ENCODE measurements at places on chromosomes 4 and X. TPM values are rescaled to one million over a fixed set of nuclear protein-coding genes. Genes with fewer than 3 reads are reported as not detected.

DNA sequence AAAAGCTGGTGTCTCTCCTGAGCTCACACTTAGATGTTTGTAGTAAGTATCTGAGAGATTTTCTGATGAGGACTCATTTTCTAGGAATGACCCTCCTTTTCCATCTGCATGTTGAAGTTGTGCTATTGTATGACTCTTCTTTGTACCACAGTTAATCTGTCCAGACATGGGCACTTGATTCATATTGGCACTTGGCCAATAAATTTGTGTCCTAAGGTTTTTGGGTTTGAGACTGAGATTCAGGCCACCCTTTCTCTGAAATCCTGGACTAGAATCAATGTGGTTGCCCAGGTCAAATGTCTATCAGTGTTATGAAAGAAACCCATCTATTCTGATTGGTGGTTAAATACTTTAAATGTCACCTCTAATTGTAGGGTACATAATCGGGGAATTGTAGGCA is 869.0 kb downstream of the SH3BGRL start:
- no peaks in the 10 kb centered on the region for H3K4me1 ChIP-seq
- H3K36me3 ChIP-seq = no peaks in the 10 kb centered on the region
- no peak overlapping the region for H3K27ac ChIP-seq
- no peak overlapping the region for H3K4me3 ChIP-seq
- DNase-seq = no peak

DNA sequence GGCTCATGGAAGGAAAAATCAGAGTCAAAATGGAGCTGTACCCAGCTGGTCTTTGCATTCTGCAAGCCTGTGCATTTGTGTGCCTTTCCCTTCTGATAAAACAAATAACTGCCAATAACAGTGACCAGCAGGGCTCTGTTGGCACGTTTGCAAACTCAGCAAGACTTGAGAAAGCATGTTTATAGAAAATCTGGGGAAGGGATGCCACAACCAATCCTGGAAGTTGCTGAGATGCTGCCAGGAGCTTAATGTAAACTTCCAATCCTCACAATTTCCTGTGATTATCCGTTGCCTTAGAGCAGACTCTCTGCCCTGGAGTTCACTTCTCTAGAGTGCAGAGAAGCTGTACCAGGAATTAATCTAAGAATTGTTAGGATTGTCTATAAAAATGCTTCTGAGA is 6.9 kb upstream of the ANXA3 start:
- H3K27me3 ChIP-seq = no peaks in the 10 kb centered on the region
- H3K4me1 ChIP-seq = peaks cover 11% of the 10 kb centered on the region

Gene DMRTC1
- 0.44 TPM for total RNA-seq

Gene RASGEF1B
- total RNA-seq = 78.6 TPM

- no peak overlapping the region for H3K27ac ChIP-seq
- no peak overlapping the region for H3K4me3 ChIP-seq
- no peak for DNase-seq
- no peaks in the 10 kb centered on the region for H3K27me3 ChIP-seq
- no peaks in the 10 kb centered on the region for H3K36me3 ChIP-seq
- H3K4me1 ChIP-seq = no peaks in the 10 kb centered on the region
Observed at GRCh38 chrX:49842621-49843020, 13.5 kb downstream of the PAGE4 start.

DNA sequence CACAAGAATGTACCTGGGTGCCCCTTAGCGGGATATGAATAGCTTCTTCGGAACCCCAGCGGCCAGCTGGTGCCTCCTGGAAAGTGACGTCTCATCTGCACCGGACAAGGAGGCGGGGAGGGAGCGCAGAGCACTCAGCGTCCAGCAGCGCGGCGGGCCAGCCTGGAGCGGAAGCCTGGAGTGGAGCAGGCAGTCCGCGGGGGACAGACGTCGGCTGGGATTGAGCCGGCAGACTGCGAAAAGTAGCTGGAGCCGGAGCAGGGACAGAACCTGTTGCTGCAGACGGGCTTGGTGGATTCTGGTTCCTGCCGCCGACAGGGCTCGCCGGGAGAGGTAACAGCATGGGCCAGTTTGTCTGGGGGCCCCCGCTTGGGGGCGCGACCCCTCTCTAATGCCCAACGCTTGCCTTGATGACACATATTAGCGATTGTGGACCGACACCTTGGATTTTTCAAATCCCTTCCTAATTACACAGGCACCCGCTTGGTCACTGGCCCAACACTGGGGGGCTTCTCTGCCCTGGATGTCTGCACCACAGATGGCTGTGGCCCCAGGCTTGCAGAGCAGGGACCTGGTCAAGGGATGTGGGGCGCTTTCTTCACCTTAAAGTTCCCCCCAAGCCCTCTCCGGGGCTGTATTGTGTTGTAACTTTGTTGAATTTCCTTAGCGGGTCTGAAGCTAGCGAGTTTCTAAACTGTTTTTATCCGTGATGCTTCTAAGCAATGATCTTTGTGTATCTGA is at the start of gene NPFFR2:
NPFFR2 (plus strand) TSS at position 133 of the 741 bp plus-strand sequence. CDS start 96,592 bp downstream, outside the sequence.
- H3K36me3 ChIP-seq = no peaks in the 10 kb centered on the region
- H3K4me1 ChIP-seq = no peaks in the 10 kb centered on the region
- peak; percentile 85 for DNase-seq
- H3K27ac ChIP-seq = no peak within 1 kb of the TSS
- H3K27me3 ChIP-seq = no peaks in the 10 kb centered on the region

DNA sequence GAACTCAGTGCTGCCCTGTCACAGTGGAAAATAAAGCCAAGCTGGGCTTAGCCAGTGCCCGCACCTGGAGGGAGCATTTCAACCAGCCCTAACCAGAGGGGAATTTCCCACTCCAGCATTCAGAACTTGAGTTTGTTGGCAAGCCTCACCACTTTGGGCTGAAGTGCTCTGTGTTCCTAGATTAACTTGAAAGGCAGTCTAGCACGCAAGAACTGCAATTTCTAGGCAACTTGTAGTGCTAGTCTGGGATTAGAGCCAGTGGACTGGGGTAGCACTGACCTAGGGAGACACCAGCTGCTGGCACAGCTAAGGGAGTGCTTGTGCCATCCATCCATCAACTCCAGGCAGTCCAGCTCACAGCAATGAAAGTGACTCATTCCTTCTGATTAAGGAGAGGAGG is 1060.6 kb upstream of the GRID2 start:
- DNase-seq = no peak
- H3K4me3 ChIP-seq = no peak overlapping the region
- H3K4me1 ChIP-seq = no peaks in the 10 kb centered on the region
- H3K36me3 ChIP-seq = no peaks in the 10 kb centered on the region
- no peak overlapping the region for H3K27ac ChIP-seq

DNA sequence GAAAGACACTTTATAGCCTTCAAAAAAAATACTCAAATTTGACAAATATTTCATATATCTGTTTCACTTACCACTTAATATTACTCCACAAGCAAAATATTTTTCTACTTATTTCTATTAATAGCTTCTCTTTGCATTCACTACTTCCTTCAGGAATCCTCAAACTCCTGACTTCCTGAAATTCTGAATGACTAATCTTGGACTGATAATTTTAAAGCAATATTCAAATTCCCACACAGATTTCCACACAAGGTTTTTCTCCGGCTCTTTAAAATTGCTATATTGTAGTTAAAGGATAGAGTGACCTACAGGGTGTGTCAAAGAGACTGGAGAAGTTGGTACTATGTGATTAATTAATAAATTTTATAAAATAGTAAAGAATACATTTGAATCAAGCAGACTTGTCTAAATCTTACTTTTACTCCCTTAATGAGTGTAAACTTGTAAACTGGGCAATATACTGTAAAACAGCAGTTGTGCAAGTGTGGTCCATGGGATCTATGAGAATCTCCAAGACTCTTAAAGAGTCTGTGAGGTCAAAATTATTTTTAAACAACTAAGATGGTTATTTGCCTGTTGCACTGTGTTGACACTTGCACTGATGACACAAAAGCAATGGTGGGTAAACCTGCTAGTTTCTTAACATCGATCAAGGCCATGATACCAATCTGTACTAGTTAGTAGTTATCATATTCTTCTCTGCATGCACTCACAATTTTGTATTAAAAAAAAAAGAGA is 44.5 kb downstream of the ANKRD17 start:
- H3K4me3 ChIP-seq = no peak overlapping the region
- H3K27me3 ChIP-seq = no peaks in the 10 kb centered on the region
- H3K27ac ChIP-seq = no peak overlapping the region

Gene SCD5
- 21.5 TPM for total RNA-seq

Gene ADRA2C
- 2.0 TPM for total RNA-seq

DNA sequence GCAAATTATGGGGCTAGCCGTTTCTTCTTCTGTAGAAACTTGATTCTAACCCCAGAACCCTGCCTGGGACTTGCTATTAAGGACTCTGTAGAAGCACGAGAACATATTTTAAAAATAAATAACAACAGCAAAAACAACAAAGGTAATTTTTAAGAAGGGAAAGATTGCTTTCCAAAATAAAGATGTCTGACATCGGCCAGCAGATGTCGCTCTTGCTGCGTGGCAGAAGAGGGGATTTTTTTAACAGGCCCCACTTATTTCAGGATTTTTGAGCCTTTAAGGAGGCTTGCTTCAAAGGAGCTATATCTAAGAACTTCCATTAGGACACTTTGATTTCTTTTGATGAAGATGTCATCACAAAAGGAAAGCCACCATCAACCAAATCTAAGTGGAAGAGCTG is 62.8 kb upstream of the EGFL6 start:
- no peaks in the 10 kb centered on the region for H3K4me1 ChIP-seq
- H3K4me3 ChIP-seq = no peak overlapping the region
- no peak overlapping the region for H3K27ac ChIP-seq
- H3K27me3 ChIP-seq = no peaks in the 10 kb centered on the region

DNA sequence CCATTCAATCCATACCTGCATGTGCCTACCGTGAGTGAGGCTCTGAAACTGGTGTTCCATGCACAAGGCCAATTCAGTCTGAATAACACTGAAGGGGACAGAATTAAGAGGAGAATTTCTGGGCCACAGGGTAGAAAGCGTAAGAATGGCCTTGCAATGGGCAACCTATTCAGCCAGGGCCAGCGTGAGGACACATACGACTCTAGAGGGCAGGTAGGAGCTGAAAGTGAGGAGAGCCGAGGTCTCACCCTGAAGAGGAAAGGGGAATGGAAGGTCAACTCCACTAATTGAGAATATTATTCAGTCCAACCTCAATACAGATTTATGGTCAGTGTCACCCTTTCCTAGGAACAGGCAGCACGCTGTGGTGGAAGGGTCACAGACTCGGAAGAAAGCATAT is 202.2 kb downstream of the TRIML1 start:
- DNase-seq = no peak
- H3K4me1 ChIP-seq = no peaks in the 10 kb centered on the region
- H3K27me3 ChIP-seq = no peaks in the 10 kb centered on the region
- H3K36me3 ChIP-seq = no peaks in the 10 kb centered on the region

- H3K4me3 ChIP-seq = no peak overlapping the region
- no peak overlapping the region for H3K27ac ChIP-seq
- no peak for DNase-seq
Observed at GRCh38 chrX:53266914-53267313, 14.5 kb downstream of the IQSEC2 start.

Gene CDX4
- not detected for total RNA-seq

Gene SLC30A9
- total RNA-seq = 21.6 TPM

- no peaks in the 10 kb centered on the region for H3K4me1 ChIP-seq
- H3K4me3 ChIP-seq = no peak overlapping the region
- no peaks in the 10 kb centered on the region for H3K27me3 ChIP-seq
- no peaks in the 10 kb centered on the region for H3K36me3 ChIP-seq
- no peak for DNase-seq
- no peak overlapping the region for H3K27ac ChIP-seq
Observed at GRCh38 chrX:78357342-78358055, 30.1 kb upstream of the CYSLTR1 start.

GRCh38 chrX:70479922-70480659 is 35.5 kb downstream of the DLG3 start:
- no peak for DNase-seq
- no peaks in the 10 kb centered on the region for H3K36me3 ChIP-seq
- H3K4me1 ChIP-seq = peaks cover 6% of the 10 kb centered on the region
- H3K27me3 ChIP-seq = no peaks in the 10 kb centered on the region
- H3K4me3 ChIP-seq = no peak overlapping the region
- peak overlapping the region; percentile 21 for H3K27ac ChIP-seq

GRCh38 chr4:144894573-144894972 is 203.4 kb downstream of the ANAPC10 start:
- H3K4me3 ChIP-seq = no peak overlapping the region
- no peaks in the 10 kb centered on the region for H3K36me3 ChIP-seq
- H3K27ac ChIP-seq = no peak overlapping the region
- H3K4me1 ChIP-seq = no peaks in the 10 kb centered on the region
- DNase-seq = peak; percentile 26
- H3K27me3 ChIP-seq = no peaks in the 10 kb centered on the region

GRCh38 chrX:78658845-78659744 is at the start of gene RTL3:
Gene RTL3, minus strand, starts transcription at chrX:78659328. Its CDS starts 908 bp downstream, at chrX:78658420.
- H3K27me3 ChIP-seq = no peaks in the 10 kb centered on the region
- no peaks in the 10 kb centered on the region for H3K4me1 ChIP-seq
- no peak for DNase-seq
- H3K27ac ChIP-seq = no peak within 1 kb of the TSS

DNA sequence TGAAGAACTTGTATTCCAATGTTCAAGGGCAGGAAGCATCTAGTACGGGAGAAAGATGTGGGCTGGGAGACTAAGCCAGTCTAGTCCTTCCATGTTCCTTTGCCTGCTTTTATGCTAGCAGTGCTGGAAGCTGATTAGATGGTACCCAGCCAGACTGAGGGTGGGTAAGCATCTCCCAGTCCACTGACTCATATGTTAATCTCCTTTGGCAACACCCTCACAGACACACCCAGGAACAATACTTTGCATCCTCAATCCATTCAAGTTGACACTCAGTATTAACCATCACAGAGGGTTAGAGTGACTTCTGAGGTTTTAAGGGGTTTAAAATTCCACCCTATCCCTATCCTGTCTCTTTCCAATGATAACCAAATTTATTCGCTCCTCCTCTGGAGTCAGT is 6.5 kb downstream of the HMGN5 start:
- H3K4me3 ChIP-seq = no peak overlapping the region
- H3K4me1 ChIP-seq = peaks cover 5% of the 10 kb centered on the region
- H3K36me3 ChIP-seq = no peaks in the 10 kb centered on the region
- no peak for DNase-seq
- no peaks in the 10 kb centered on the region for H3K27me3 ChIP-seq

DNA sequence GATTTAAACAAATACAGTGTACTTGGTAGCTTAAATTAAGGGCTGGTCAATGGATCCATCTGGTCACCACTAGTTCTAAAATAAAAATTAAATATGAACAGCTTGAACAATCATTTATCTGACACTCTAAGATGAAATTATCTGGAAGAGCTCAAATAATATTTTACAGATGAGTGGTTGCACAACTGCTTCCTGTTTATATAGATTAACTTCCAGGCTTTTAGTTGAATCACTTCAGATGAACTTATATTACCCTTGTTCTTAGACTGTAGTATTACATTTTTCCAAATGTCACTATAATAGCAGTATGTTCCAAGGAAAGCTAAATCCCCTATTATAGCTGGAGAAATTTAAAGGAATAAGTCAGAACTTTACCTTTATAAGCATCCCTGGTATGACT is 92.4 kb upstream of the SMIM10 start:
- no peaks in the 10 kb centered on the region for H3K27me3 ChIP-seq
- no peak overlapping the region for H3K27ac ChIP-seq
- H3K4me1 ChIP-seq = no peaks in the 10 kb centered on the region
- H3K4me3 ChIP-seq = no peak overlapping the region
- H3K36me3 ChIP-seq = no peaks in the 10 kb centered on the region

- no peak overlapping the region for H3K4me3 ChIP-seq
- DNase-seq = no peak
- H3K4me1 ChIP-seq = no peaks in the 10 kb centered on the region
- H3K36me3 ChIP-seq = peaks cover 3% of the 10 kb centered on the region
- H3K27ac ChIP-seq = no peak overlapping the region
- H3K27me3 ChIP-seq = no peaks in the 10 kb centered on the region
Observed at GRCh38 chrX:9717376-9717775, 48.3 kb downstream of the GPR143 start.

GRCh38 chr4:68249434-68249833 is 3.9 kb upstream of the TMPRSS11B start:
- no peaks in the 10 kb centered on the region for H3K4me1 ChIP-seq
- no peaks in the 10 kb centered on the region for H3K36me3 ChIP-seq
- no peak overlapping the region for H3K4me3 ChIP-seq
- DNase-seq = no peak
- H3K27me3 ChIP-seq = no peaks in the 10 kb centered on the region
